ENCODE measurements at places on chromosomes 4 and X.

- no peak for DNase-seq
These were observed 315.3 kb downstream of the PAPSS1 start for GRCh38 chr4:107404591-107405300.

GRCh38 chrX:2588049-2588448 lies 87.3 kb upstream of the DHRSX start:
- DNase-seq, result no peak

GRCh38 chrX:39211501-39211900 lies 410.2 kb downstream of the MID1IP1 start:
- no peak for DNase-seq

DNA sequence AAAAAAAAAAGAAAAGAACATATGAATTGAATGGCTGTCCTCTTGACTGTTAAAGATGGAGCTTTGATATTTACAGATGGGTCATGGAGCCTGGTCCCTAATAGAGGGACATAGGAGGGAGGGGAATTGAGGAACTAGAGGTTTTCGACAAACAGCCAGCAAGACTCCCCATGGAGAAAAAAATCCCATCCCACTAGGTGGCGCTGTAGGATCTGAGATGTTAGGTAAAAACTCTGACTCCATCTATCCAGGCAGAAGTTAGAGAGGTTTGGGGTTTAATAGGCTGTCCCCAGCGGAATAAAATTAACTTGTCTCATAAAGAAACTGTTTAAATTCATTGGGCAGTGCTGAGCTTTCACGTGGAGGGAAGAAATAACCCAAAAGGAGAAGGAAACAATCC lies 45.9 kb downstream of the HMGB2 start:
- DNase-seq, result no peak

DNA sequence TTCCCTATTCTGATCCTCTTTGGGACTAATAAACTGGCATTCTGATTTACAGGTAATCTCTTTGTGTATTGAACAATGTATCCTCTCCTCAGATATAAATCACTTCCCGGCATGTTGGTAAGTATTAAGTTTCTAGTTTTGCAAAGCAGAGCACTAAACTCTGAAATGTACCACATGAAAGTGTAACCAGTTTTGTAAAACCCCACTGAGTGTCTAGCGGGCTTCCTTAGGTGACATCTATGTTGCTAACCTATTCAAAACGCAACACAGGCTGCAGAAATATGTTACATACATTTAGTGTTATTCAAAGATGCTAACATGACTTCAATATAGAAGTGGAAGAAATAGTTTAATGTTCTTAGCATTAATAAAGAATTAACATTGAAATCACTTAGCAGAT lies 25.2 kb downstream of the DNAJB14 start:
- DNase-seq, result no peak

DNA sequence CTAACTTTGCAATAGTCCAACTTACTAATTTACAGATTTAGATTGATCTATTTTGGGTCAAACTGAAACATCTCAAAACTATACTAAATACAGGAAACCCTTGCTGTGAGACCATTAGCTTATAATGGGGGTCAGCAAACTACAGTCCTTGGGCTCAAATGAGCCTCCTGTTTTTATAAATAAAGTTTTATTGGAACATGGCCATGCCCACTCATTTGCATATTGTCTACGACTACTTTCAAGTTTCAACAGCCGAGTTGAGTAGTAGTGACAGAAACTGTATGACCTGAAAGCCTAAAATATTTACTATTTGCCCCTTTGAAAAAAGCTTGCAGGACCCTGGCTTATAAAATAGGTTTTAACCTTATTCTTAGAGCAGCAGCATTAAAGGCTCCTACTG lies 92.4 kb downstream of the C4orf51 start:
- DNase-seq, result no peak

GRCh38 chrX:25015486-25016360 lies at the start of gene ARX:
ARX (minus strand) TSS chrX:25015965; CDS start chrX:25015737, 228 bp downstream.
- no peak for DNase-seq

DNA sequence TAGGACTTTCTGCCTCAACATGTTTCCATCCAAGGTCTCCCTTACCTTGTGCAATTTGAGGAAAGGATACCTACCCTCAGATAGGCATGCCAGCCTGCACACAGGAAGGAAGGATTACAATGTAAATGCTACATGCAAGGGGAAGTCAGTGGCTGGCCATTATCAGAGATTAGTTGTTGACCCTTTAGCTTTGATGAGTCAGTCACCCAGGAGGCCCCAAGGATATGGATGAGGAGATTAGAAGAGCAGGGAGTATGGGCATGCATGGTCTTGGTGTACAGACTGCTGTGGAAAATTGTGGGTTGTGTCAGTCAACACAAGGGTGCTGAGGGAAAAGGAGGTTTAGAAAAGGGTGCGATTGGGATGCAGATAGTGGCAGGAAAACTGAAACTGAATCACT lies 92.0 kb downstream of the GUCY2F start:
- no peak for DNase-seq

- DNase-seq, result no peak
These were observed 120.3 kb downstream of the RASL11B start for GRCh38 chr4:52982255-52982945.

GRCh38 chr4:143701365-143701764 lies 890 bp upstream of the FREM3 start:
- no peak for DNase-seq

- no peak for DNase-seq
These were observed 45.5 kb downstream of the SGMS2 start for GRCh38 chr4:107870236-107870635.

- no peak for DNase-seq
These were observed 9.6 kb downstream of the LRPAP1 start for GRCh38 chr4:3522651-3523050.

GRCh38 chr4:109609431-109609830 lies 49.4 kb downstream of the MCUB start:
- no peak for DNase-seq

DNA sequence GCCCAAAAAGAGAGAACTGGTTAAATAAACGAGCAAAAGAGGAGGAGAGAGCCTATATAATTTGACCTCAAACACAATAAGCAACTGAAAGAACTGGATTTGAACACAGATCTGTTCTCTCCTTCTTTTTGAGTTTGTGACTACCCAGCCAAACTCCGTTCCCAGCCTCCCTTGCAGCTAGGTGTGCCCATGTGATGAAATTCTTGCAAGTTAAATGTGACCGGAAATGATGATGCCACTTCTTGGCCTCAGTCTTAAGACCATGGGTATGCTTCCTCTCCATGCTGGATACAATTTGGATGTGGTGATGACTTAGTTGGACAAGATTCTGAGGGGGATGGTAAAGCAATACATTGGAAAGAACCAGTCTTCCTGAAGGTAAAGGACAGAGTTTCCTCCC lies 204.1 kb downstream of the PTTG2 start:
- DNase-seq, result no peak

DNA sequence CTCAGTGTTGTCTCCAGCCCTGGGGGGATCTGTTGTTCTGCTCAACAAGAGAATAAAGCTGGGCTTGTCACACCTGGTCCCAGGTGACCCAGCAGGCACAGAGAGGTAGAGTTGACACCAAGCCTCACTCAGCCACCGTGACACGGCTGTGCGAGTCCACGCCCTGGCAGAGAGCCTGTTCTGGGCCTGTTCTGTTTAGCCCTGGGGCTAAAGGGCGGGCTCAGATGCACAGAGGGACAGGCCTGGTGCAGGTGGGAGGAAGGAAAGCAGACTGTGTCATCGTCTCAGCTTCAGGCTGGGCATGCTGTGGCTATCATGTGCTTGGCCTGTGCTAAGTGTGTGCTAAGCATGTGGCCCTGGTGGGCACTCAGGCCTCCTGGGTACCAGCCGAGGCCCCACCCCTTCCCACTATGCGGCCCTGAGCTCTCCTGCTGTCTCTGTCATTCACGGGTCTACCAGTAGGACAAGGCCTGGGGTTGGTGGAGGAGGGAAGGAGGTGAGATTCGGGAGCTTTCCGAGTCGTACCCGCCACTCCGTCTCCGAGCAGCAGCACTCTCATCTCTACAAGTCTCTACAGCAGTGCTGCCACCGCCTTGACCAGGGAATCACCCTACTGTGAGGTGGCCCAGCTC lies 10.8 kb downstream of the WFS1 start:
- no peak for DNase-seq

- no peak for DNase-seq
These were observed 93.4 kb downstream of the SPCS3 start for GRCh38 chr4:176413171-176413570.

- no peak for DNase-seq
These were observed 280.6 kb upstream of the CLNK start for GRCh38 chr4:10965196-10965595.

- DNase-seq, result no peak
These were observed 15.0 kb upstream of the TMEM164 start for GRCh38 chrX:109987884-109988283.

GRCh38 chr4:176780995-176781738 lies 11.6 kb downstream of the VEGFC start:
- no peak for DNase-seq

DNA sequence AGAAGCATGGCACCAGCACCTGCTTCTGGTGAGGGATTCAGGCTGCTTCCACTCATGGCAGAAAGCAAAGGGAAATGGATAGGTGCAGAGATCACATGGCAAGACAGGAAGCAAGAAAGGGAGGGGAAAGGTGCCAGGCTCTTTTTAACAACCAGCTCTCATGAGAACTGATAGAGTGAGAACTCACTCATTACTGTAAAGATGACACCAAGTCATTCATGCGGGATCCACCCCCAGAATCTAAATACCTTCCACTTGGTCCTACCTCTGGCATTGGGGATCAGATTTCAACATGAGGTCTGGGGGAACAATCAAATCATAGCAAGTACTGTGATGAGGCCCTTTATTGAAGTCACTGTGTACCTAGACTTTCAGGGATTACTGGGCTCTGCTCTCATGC lies 72.0 kb upstream of the PRDM5 start:
- no peak for DNase-seq

DNA sequence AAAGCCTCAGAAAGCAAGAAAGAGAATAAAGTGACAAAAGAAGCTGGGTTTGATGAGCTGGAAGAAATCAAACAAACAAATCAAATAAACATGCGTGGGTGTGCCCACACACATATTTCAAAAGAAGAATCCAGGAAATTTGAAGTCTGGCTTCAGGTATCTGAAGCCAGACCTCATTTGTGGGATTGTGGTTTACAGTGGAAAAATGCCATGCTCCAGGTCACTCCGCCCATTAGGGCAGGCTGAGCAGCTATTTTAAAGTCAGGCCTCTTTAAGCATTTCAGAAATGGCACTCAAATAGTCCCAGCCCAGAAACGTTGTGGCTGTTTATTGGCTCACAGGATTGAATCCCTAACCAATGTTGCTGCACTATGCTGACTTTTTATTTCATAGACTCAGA lies 226.1 kb upstream of the F9 start:
- no peak for DNase-seq

DNA sequence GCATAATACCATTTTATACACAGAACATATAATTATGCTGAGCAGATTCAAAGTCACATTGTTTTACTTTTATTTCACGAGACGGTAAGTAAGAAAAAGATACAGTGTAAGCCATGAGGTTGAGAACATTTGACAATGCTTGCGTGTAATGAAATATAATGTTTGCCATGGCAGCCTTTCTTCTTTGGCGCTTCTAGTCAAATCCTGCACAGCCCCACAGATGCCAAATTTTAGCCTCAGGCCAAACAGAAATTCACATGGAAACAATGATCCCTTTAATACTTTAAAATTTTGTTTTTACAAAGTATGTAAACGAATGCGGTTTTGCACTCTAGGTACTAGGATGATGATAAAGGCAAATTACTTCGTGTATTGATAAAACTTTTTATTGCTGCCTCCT lies 502.7 kb upstream of the SMIM31 start:
- no peak for DNase-seq

GRCh38 chrX:112614640-112615039 lies 65.1 kb downstream of the LHFPL1 start:
- no peak for DNase-seq

DNA sequence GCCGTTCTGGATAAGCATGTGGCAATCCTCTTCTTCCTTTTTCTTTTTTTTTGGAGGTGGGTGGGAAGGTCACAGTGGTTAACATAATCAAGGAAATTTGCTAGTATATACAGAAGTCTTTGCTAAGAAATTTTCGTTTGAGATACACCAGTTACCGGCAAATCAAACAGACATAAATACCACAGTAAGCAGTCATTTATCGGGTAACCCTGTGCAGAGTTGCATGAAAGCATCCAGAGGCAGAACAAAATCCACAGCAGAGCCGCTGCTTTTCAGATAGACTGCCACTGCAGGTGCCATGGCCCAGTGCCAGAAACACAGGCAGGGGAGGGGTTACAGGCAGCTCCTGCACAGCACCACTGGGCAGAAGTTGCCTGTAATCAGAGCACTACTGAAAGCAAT lies 179.1 kb upstream of the MAB21L2 start:
- DNase-seq, result no peak

GRCh38 chr4:125244848-125245450 lies 69.8 kb upstream of the FAT4 start:
- DNase-seq, result no peak

- no peak for DNase-seq
These were observed 8.2 kb upstream of the YIPF6 start for GRCh38 chrX:68490644-68491043.

DNA sequence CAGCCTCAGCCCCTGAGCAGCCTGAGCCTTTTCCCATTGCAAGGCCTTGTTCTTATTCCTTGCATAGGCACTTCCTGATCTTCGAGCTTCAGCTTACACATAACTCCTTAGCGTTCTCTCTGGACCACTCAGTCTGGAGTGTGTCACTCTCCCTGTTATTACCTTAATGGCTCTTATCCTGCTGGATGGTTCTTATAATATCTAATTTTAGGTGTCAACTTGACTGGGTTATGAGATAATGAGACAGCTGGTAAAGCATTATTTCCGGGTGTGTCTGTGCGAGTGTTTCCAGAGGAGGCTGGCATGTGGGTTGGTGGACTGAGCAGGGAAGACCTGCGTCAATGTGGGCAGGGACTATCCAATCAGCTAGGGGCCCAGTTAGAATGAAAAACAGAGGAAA lies 75.7 kb downstream of the HAUS3 start:
- DNase-seq, result no peak

GRCh38 chrX:134520860-134521390 lies 61.0 kb downstream of the HPRT1 start:
- no peak for DNase-seq

DNA sequence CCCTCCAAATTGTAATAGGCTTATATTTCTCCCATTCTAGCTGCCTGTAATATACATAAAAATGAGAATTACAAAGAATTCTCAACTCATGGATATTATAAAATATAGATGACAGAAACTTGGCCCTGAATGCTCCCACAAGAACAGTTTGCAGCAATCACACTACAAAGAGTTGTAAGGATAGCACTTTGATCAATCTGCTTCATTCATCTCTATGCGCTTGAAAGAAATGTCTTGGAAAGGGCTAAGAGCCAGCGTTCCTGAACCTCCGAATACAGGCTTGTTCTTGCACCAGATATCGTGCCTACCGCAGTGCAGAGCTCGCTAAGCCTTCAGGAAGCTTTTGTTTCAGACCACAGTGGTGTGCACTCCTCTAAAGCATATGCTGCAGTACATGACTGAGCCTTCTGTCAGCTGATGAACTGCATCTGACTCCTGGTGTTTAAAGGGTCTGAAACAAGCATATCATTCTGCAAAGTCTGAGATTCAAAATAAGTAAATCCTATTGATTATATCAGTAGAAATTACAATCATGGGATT lies 417.6 kb upstream of the ZFP42 start:
- DNase-seq, result no peak
